Stimulated activated CD4-positive, alpha-beta T cell treated with anti-CD3 and anti-CD28 coated beads, TNF-alpha, amount 100 ng/mL, for 1 hour (primary cell): ENCODE measurements at places on chromosomes 6 and 20.

GRCh38 chr20:6583134-6583738, 184.2 kb upstream of the BMP2 start:
- no peak for DNase-seq

- DNase-seq, result no peak
These were observed 652.8 kb upstream of the CITED2 start for GRCh38 chr6:140027219-140027618.

DNA sequence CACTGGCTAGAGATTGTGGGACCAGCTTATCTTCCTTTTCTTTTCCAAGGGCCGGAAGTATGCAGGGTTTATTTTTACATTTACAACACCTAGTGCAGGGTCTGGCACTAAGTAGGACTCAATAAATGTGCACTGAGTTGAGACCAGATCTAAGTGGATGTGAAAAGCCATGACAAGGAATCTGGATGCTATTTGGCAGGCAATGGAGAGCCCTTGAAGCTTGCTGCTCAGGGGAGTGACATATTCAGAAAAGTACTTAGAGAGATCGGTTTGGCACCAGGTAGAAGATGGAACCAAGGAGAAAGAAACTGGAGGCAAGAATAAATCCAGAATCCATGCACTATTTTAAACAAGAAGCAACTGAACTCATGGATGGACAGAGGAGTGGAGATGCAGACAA, 815.8 kb downstream of the MAFB start:
- no peak for DNase-seq

DNA sequence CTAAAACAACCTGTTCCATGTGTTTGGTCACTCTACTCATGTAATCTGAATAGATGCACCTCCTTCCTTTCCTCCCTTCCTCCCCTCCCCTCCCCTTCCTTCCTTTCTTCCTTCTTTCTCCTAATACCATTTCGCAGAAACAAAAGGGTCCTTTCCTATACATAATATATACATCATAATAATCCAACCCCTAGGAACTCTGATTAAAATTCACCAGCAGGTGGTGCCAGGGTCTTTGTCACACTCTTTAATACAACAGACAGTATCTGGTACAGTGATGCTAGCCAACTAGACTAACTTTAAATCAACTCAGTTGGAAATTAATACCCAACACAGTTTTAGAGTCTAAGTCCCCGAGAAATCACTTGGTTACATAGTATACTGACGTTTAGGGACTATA, 181.2 kb upstream of the SHLD1 start:
- no peak for DNase-seq

GRCh38 chr6:1610497-1611321, 994 bp downstream of the FOXC1 start:
- no peak for DNase-seq

GRCh38 chr6:95489185-95489863, 88.0 kb upstream of the MANEA start:
- no peak for DNase-seq

DNA sequence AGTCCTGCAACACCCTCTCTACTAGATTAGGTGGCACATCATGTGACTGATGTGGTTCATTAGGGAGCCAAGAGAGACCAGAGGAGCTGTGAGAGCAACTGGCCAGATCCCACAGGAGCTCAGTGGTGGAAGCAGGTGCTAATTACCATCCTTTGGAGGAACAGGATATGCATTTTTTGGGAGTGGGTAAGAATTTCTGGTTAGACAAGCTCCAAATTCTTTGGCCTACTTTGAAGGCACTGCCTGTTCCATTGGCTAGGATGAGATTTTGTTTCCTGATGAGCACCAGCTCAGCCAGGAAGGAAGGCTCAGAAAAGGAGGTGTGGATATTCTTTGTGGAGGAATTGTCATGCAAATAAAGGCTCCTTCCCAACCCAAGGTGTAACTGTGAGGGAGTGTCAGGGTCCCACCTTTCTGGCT, 130.3 kb upstream of the BMP2 start:
- DNase-seq, result no peak

- DNase-seq, result no peak
These were observed 175.8 kb upstream of the LRFN2 start for GRCh38 chr6:40762981-40763380.

DNA sequence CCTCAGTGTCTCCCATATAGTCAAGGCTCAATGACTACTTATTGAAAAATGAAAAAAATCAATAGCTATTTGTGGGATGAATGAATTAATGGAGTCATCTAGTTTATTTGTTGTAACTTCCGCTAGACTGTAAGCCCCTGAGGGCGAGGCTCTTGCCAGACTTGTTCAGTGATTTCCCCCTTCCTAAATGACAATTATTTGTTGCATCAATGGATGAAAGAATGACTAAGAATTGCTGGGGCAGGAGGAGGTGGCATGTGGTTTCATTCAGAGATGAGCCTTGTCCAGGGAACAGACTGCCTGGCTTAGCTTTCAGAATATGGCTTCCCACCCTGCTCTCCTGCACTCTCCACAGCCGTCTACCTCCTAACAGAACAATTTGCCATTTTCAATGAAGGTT, 1.1 kb upstream of the PRELID3B start:
- no peak for DNase-seq

GRCh38 chr20:2066461-2067122, 35.0 kb upstream of the STK35 start:
- no peak for DNase-seq

- no peak for DNase-seq
These were observed 744.5 kb upstream of the EPHA7 start for GRCh38 chr6:94163877-94164276.

GRCh38 chr20:37907677-37908401, 4.9 kb downstream of the VSTM2L start:
- DNase-seq, result no peak

DNA sequence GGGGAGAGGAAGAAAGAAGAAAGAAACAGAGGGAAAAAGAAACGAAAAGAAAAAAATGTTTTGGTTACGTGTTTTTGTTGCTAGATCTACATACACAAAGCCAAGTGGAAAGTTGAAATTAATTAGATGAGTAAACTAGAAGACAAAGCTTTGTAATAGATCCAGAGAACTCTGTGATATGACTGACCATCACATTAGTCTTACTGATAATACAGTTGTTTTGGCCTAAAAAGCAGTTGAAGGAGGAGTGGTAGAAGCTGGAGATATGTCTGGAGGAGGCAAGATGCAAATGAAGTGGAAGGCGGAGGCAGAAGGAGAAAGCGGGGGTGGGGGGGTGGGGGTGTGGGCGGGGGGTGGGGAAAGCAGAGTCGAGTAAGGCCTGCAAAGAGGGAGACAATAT, 500.1 kb upstream of the ID4 start:
- no peak for DNase-seq

- no peak for DNase-seq
These were observed 504.0 kb downstream of the RFPL4B start for GRCh38 chr6:112851146-112851545.

GRCh38 chr6:168602576-168602975, 161.6 kb downstream of the SMOC2 start:
- DNase-seq, result no peak

- no peak for DNase-seq
These were observed 44.2 kb downstream of the PHACTR3 start for GRCh38 chr20:59648466-59649070.

DNA sequence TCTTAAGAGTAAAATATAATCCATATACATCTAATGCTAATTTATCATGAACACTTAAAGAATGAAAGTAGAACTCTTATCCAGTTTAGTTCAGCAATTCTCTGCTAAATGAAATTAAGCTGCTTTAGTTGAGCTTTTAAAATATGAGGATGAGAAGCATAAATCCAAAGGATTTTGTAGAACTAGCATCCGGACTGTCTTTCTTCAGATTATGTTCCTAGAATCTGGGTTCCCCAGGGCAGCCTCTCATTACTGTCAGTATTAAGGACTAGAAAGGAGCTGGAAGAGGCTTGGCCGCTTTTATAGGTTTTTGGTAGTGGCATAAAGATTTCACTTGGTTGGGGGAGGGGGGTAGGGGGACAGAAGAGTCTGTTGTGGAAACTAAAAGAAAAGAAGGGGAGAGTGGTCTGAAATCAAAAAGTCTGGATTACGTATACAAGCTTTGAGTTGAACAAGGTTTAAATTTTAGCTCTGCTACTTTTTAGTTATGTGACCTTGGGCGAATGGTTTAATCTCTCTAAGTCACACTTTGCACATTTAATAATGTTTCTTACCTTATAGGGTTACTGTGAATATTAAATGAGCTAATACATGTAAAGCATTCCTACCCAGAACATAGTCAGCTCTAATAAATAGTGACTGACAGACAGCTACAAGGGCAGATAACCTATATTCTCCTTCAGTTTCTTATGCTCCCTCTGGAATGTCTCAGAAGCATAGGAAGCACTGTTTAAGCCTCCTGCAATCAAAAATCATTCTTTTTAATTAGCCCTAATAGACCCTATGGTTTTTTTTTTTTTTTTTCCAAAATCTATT, 3.7 kb downstream of the SGK1 start:
- DNase-seq, result no peak
